IPS DF 6.9 (cell line): ENCODE measurements at places on chromosomes 12 and 14.

GRCh38 chr12:48818831-48819590, 715 bp downstream of the CACNB3 start:
- peaks cover 21% of the 10 kb centered on the region for H3K27me3 ChIP-seq
- no peak for DNase-seq
- H3K4me3 ChIP-seq: peak overlapping the region; percentile 54; the same call in 1 of the 2 replicates
- H3K36me3 ChIP-seq: no peaks in the 10 kb centered on the region
- H3K4me1 ChIP-seq: no peaks in the 10 kb centered on the region
- H3K27ac ChIP-seq: no peak overlapping the region

GRCh38 chr14:71005076-71005475, 97.8 kb downstream of the PCNX1 start:
- no peaks in the 10 kb centered on the region for H3K4me1 ChIP-seq
- no peaks in the 10 kb centered on the region; the same call in 1 of the 2 replicates for H3K36me3 ChIP-seq
- DNase-seq: no peak
- H3K4me3 ChIP-seq: no peak overlapping the region
- no peaks in the 10 kb centered on the region for H3K27me3 ChIP-seq

DNA sequence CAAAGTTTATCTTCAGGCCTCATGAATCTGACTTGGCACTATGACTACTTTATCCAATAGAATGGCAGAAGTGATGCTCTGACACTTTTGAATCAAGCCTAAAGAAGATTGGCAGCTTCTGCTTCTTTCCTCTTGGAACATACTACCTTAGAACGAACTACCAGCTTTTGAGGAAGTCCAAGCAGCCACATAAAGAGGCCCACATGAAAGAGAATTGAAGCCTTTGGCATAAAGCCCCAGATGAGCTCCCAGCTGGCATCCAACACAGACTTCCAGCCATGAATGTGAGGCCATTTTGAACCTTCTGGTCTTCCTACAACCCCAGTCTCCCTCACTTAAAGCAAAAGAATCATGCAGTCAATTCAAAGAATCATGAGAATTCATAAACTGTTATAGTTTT, 65.8 kb downstream of the EEA1 start:
- no peaks in the 10 kb centered on the region for H3K36me3 ChIP-seq
- no peaks in the 10 kb centered on the region for H3K27me3 ChIP-seq
- H3K4me1 ChIP-seq: no peaks in the 10 kb centered on the region
- H3K27ac ChIP-seq: no peak overlapping the region
- no peak for DNase-seq

DNA sequence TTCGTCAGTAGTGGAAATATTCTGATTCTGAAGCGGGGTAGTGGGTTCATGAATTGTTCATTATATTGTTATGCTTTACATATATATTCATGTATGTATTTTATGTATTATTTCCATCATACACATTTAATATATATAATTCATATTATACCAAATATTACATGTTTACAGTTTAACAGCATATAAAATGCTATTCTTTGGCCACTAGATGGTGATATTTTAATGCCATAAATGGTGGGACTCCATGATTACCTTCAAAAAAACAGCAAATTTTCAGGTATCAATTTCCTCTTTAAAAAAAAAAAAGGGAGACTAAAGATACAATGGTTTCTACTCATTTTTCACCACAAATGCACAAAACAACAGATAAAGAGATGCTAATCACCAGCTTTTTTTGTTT, 41.0 kb downstream of the BDKRB1 start:
- H3K4me3 ChIP-seq: no peak overlapping the region
- no peaks in the 10 kb centered on the region for H3K27me3 ChIP-seq
- DNase-seq: no peak
- no peaks in the 10 kb centered on the region for H3K4me1 ChIP-seq
- no peaks in the 10 kb centered on the region; the same call in 1 of the 2 replicates for H3K36me3 ChIP-seq
